Caco-2 (cell line): ENCODE measurements at places on chromosomes 5 and 9. TPM values are rescaled to one million over a fixed set of nuclear protein-coding genes. Genes with fewer than 3 reads are reported as not detected.

Gene HTR4
- not detected in 2 replicates for total RNA-seq

- DNase-seq = no peak
Measured at GRCh38 chr5:169527066-169527465, 56.5 kb upstream of the SPDL1 start.

DNA sequence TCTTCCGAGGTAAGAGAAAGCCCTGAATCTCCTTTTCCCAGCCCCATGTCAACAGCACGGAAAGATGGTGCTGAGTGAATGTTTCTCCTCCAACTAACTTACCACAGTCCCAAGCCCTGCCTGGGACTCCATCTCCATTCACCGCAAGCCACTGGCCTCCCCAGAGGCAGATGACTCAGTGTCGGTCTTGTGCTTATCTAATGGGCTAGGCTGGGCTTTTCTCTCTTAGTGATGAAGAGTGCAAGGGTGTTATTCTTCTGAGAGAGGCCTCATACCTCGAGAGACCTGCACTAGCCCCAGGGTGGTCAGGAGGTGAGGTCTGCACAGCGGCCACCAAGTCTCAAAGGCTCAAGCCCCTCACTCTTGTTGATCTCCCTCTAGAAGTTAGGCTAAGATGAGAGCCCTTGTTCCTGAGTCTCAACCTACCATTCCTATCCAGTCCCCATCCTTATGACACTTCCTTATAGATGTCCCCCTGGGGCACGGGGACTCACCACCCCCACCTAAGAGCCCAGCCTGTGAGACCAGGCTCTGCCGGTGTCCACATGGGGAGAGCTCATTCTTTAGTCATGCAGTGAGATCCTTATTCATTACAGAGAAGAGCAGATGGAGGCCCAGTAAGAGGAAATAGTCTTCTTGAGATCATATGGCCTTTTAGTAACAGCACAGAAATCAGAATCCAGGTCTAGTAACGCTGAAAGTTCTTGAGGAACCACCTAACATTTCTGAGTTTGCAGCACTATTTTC, 127.0 kb downstream of the SAXO1 start:
- DNase-seq = no peak

Gene SPAAR
- total RNA-seq = not detected in 2 replicates

DNA sequence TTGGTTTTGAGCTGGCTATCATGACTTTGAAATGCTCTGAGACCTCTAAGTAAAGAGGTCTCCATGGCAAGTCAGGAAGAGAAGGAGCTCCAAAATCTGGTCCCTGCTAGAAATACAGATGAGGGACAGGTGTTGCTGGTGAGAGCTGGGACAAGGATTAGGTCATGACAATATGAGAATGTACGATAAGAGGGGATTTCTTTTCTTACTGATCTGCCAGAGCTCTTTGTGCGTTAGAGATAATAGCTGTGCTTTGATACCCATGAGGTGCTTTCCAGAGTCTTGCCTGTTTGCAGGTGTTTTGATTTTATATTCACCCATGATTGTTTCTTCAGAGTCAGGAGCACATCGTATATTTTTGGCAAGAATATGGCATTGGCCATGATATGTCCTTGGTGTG, 56.5 kb downstream of the ANKRD33B start:
- DNase-seq = no peak

DNA sequence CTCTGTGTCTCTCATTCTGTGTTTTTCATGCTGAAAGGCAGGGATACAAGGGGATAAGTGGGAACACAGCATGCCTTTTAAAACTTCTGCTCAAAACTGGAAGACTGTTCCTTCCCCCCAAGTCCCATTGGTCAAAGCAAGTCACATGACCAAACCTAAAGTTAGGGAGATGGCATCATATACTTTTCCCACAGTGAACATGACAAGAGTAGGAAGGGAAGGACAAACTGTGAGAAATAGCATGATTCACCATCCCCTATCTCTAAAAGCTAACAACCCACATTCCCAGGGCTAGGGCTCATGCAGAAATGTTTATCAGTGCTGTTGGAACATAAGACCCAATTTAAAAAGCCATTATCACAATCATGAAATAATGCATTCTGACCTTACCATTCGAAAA, 24.2 kb upstream of the SHISAL2B start:
- no peak for DNase-seq

- no peak for DNase-seq
Measured at GRCh38 chr9:129311643-129312042, 133.6 kb upstream of the IER5L start.

- no peak for DNase-seq
Measured at GRCh38 chr9:89807101-89807395, 202.2 kb downstream of the GADD45G start.

Gene TRPM3
- total RNA-seq = not detected in 2 replicates

GRCh38 chr9:93236541-93237206, 52.7 kb downstream of the WNK2 start:
- DNase-seq = no peak

Gene TNFSF15
- 0.66 and 1.00 TPM in 2 replicates for total RNA-seq

DNA sequence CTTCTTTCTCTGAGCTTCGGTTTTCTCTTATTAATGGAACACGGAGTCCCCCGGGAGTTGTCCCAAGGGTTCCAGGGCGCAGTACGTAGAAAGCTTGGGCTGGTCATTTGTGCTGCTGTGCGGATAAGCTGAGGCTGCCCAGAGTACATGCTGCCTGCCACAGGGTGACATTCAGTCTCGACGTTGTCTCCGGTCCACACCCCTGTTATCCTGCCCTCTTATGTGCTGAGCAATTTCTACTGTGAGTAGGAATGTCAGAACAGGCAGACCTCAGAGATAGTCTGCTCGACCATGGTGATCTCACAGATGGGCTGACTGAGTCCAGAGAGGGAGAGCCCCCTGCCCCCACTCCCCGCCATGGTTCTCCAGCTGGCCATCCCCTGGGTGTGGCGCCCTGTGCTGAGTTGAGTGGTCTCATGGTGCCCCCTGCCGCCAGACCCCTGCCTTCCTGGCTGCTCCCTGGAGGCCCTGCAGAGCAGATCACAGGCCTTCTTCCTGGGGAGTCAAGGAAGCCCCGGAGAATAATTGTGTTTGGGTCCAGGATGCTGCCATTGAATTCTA, 124.0 kb downstream of the RGS3 start:
- DNase-seq = no peak

DNA sequence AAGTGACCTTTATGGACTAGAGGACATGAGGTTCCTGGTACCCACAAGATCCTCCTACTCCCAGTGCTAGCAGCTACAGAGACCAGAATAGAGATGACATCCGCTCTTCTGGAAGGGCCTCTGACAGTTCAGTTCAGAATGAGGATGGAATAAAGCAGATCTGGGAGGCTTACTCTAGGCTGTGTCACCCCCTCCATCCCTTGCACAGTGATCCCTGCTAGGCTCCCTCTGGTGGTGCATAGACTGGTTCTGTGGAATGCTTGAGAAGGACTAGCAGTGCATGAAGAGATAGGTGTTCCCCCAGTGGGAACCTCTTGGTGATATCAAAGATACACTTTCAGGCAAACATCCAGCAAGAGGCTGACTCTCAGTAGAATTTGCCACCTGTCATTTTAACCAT, 83.0 kb downstream of the NPR3 start:
- peak; percentile 9 for DNase-seq

Gene STPG3
- total RNA-seq = not detected in 2 replicates

DNA sequence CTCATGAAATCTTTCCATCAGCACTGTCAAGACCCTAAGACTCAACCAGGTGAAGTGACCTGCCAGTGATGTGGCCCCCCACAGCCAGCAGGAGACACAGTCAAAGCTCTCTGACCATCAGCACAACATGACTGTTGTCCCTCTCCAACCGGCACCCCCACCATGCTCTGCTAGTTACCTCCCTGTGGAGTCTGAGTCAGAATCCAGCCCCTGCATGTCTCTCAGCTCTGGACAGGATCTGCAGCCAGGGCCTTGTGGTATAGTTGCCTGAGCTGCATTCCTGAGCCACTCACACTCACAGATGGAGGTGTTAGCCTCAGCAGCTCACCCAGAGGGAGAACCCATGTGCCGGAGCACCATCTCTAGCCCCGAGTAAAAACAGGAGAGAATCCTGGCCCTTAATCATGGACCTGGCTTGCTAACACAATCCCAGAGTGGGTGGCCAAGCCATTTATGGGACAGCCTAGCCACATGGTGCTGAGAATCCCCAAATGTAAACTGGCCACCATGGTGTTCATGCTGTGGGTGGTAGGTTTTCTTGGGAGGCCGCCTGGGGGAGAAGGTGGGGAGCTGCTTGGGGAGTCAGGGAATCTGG, 237.8 kb downstream of the PAPPA start:
- no peak for DNase-seq

Gene GDNF
- not detected in 2 replicates for total RNA-seq

GRCh38 chr5:125199968-125200865, 453.8 kb upstream of the ZNF608 start:
- no peak for DNase-seq

DNA sequence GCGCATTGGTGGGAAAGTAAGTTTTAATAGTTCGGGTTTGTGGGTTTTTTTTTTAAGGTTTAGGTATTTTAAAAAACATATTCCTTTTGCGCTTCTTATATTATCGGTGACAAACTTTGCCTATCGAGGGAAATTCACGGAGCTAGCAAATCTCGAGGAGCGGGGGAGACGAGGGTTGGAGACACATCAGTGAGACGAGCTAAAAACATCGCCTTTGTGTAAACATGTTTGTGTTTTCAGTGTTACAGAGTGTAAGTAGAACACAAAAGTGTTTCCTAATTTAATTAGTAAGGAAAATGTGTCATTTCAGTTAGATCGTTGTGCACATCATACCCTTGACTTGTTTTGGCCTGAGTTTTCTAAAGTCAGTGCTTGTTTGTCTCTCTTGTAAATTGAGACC, 945 bp downstream of the BTF3 start:
- DNase-seq = no peak

DNA sequence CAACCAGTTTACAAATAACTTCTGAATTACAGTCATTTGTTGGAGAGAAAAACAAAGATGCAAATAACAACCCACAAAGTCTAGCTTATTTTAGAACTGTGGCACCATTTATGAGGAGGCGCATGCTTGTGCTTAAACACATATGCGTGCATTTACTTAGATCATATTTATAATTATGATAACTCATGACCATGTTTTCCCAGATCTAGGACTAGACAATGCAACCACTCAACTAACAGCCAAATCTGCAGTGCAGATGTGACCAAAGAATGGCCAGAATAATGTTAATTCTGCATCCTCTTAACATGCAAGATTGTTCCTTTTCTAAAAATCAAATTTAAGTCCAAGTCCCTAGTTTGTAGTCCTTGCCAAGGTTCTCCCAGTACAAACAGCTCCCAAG, 167.3 kb upstream of the FST start:
- DNase-seq = no peak

Gene AGXT2
- total RNA-seq = 0.21 TPM in 1 of 2 replicates, not detected in the other

DNA sequence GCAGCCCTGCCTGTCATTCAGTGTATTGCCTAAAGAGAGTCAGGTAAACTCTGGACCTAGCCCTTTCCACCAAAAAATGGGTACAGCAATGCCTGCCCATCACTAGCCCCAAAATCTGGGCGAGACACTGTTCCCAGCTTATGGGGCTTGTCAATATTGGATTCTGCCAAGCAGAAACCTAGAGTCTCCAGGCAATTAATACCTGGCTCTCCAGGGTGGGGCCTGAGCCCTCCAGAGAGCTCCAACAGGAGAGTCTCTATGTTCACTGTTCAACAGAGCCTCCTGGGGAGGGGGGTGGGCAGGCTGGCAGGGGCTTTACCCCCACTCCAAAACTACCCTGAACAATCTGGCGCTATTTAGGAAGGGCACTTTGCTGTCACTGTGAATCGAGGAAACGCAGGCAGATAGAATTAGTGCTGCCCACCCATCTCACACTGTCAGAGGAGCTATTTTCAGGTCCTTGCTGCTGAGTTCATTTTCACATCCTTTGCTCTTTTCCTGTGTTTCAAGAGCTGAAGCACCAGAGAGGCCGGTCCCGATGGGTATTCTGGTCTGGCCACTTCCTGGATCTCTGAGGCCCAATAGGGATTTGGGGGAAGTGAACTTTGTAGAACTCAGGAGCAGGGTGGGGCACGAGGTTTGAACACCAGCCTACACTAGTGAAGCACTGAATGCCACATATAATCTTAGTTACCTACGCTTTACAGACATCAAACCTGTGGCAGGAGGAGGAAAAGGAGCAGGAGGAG, 121.8 kb downstream of the C5orf15 start:
- no peak for DNase-seq

DNA sequence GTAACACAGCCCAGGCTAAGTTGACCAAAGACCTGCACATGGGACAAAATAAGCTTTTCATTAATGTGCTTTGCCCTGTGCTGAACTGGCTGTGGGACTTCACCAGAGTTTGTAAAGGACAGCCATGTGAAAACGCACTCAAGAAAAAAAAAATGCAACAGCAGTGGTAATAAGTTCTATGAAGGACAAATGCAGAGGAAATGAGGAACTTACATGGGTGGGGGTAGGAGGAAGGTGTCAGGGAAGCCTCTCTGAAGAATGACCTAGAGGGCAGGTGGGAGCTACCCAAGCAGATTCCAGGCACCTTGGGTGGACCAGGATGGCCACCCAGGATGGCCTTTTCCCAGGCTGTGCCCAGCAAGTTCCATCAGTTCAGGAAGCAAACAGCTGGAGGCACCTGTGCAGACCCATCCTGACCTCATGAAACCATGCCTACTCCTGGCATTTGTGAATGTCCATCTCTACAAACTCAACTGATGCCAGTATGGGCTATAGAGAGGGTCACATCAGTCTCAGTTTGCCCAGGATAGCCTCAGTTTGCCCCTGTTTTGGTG, 6.7 kb upstream of the PHF2 start:
- DNase-seq = no peak

DNA sequence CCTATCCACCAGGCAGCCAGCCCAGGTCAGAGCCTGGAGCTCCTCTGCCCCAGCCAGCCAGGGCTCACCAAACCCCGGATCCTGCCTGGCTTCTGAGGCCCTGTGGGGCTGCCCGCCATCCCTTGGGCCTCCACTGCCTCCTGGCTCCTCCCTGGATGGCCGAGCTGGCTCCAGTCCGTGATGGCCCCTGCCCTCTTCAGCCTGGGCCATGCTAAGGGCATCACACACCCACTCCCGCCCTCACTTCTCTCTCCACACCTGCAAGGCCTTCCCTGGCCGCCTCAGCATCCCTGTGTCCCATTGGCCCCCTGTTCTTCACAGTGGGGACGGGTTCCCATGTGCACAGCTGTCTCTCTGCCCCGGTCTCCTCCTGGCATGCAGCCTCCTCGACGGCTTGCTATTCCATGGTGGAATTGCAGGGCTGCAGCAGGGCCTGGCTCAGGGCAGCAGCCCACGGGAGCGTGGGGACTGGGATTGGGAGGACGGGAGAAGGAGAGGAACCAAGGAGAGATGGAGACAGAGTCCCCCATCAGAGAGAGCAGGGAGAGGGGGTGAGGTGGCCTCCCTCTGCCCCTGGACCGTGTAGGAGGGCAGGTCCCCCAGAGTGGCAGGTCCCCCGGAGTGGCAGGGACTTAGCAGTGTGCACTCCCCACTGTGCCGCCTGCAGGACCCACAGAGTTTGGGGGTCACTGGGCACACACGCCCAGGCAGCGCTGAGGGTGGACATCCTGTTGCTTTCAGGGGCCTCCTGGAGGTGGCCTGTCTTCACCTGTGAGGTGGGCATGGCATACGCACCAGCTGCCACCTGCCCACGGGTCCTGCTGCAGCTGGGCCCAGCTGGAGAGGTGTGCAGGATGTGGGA, 16.7 kb upstream of the RNU6ATAC start:
- no peak for DNase-seq

Gene ALG2
- 37.9 and 39.8 TPM in 2 replicates for total RNA-seq
